ENCODE measurements at places on chromosomes 7 and 10.

DNA sequence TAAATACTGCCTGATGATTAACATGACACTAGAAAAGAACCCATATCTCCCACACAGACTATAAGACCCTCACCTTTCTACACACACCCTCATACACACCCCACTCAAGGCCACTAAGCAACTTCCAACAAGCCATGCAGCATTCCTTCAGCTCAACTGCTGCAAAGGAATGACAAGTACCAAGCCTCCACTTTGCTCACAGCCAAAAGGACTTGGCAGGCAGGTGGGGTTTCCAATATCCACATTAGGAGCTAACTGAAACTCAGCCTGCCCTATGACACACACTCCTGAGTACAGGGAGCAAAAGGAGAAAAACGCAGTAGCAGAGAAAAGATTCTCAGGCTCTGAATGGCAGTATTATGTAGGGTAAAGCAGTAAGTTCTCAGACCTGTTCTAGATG is 13.4 kb downstream of the USP54 start:
- DNase-seq, result peak; percentile 63

DNA sequence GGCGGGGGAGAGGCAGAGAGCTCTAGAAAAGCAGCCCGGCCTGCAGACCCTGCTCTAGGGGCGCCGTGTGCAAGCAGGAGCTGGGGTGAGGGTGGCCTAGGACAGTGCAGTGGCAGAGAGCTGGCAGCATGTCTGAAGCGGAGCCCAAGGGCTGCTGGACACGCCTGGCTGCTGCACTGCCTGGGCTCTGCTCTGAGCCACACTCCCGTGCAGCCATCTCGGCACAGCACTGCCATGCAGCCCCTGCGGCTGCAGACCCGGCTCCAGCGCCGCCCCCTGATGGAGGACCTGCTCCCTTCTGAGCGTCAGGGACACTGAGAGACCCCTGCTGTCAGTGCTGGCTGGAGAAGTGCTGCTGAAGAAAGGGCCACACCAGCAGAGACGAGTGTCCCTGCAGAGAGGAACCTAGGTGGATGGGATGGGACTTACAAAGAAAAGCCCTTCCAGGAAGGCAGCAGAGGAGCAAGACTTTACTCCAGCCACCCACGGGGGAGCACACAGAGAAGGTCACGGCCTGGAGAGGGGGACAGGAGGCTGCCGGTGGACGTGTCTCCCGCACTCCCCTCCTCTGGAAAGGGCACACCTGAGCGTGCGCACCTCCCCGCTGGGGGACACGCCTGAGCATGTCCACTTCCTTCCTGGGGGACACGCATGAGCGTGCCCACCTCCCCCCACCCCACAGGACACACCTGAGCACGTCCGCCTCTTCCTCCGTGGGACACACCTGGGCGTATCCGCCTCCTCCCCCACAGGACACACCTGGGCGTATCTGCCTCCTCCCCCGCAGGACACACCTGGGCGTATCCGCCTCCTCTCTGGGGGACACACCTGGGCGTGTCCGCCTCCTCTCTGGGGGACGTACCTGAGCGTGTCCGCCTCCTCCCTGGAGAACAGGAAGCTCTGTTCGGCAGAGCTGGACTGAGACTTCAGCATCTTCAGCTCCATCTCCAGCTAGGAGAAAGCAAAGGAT is 252.9 kb downstream of the MAD1L1 start:
- DNase-seq, result no peak

DNA sequence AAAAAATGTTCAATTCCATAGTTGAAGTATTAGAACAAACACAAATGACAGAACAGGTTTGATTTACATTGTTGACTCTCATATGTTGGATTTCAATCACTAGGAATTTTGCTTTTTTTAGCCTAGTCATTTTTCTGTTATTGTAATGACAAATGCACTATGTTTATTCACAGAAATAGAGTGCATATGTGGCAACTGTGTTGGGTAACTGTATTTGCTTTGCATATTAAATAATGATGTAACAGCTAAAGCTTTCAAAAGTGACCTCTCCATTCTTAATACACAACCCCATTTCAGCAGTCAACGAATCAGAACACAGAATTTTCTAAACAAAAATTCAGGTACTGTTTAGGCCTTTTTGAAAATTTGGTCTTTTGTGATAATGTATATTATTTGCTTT is 54.0 kb upstream of the SLC26A5 start:
- no peak for DNase-seq

- no peak for DNase-seq
These were observed 242.2 kb downstream of the ARL4A start for GRCh38 chr7:12929476-12930140.

DNA sequence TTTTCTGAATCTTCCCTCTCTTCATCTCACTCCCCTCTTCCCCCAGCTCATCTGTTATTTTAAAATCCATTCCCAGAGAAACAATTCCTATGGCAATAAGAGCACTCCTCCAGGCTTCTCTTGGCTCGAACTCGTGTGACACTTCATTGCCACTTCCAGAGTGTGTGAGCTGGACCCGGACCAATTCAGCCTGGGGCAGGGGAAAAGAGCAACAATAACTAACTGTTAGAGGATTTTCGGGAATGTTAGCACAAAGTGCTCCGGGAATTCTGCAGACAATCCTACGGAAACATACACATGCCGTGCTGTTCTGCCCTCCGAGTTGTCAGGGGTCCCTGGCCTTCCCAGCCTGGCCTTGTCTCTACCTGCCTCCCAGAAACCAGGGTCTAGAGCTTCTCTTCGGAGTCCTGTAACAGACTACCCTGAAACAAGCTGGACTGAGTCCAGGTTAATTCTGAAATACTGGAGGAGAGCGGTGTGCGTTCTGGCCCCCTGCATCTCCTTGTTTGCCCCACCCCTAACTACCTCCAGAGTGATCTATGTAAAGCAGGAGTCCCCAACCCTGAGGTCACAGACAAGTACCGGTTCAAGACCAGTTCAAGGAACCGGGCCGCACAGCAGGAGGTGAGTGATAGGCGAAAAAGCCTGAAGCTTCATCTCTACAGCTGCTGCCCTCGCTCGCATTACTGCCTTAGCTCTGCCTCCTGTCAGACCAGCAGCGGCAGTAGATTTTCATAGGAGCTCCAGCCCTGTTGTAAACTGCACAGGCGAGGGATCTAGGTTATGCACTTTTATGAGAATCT is 11.3 kb downstream of the COL26A1 start:
- no peak for DNase-seq

DNA sequence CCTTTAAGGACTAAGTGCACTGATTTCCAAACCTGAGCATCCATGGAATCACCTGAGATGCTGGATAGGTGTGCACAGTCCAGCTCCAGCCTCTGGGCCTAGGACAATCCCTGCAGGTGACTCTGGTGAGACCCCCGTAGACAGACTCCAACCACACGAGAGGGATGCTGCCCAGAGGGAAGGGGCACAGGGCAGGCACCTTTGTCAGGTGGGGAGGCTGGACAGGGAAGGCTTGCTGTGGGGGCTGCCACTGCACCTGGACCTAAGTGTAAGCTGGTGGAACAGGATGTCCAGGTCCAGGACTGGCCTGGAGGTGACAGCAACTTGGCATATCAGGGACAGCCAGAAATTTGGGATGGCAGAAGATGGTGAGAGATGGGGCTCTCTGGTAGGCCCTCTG is 45.1 kb upstream of the CTBP2 start:
- DNase-seq, result no peak

Measured in pons (tissue), 1 donor.